Posterior vena cava (tissue), 2 donors: ENCODE measurements at places on chromosomes 5 and 9. TPM values are rescaled to one million over a fixed set of nuclear protein-coding genes. Genes with fewer than 3 reads are reported as not detected.
A peak's percentile ranks its signal among the peaks of the same experiment; 100 is the strongest.

The SLCO6A1 gene
- not detected for total RNA-seq

GRCh38 chr5:173029499-173029921 lies 26.6 kb upstream of the CREBRF start:
- DNase-seq = no peak

DNA sequence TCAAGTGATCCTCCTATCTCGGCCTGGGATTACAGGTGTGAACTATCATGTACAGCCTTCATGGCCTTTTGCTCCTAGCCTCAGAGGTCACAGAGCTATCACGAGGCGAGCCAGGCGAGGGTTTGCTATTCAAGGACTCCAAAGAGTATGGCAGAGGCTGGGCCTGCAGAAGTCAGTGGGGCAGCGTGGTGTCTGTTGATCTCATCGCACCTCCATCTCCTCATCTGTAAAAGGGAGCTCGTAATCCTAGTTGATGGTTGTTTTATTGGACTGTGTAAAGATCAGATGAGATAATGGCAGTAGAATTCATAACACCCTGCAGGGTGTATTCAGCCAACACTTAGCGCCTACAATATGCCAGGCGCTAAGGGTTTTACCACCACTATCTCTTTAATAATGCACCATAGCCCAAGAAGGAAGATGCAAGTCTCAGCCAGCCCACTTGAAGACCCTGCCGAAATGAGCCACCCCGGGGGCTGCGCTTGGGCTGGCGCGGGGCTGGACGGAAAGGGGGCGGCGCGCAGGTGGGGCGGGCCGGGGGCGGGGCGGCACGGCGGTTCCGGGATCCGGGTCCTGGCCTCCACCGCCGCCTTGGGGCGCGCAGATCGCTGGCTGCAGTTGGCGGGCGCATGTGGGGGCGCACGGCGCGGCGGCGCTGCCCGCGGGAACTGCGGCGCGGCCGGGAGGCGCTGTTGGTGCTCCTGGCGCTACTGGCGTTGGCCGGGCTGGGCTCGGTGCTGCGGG lies at the start of gene GALNT12:
TSS of gene GALNT12 (plus strand) at position 601 of the 744 bp plus-strand sequence. CDS start at position 630, 29 bp downstream.
- DNase-seq = no peak

GRCh38 chr5:71769287-71769686 lies 50.2 kb downstream of the CARTPT start:
- DNase-seq = no peak

The FBLL1 gene
- not detected for total RNA-seq

DNA sequence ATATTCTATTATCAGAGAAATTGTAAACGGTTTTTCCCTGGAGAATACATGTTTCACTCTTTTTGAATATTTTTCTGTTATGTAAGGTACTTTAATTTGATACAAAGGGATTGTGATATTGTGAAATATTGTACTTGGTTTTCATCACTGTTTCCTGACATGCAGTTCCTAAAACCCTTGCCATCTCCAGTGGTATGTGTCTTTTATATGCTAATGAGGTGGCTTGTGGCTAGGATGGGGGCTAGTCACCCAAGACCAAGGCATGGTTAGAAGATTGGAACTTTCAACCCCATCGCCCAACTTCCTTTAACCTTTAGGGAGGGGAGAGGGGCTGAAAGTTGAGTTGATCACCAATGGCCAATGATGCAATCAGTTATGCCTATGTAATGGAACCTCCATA lies 160.6 kb downstream of the TAF11L14 start:
- DNase-seq = no peak

DNA sequence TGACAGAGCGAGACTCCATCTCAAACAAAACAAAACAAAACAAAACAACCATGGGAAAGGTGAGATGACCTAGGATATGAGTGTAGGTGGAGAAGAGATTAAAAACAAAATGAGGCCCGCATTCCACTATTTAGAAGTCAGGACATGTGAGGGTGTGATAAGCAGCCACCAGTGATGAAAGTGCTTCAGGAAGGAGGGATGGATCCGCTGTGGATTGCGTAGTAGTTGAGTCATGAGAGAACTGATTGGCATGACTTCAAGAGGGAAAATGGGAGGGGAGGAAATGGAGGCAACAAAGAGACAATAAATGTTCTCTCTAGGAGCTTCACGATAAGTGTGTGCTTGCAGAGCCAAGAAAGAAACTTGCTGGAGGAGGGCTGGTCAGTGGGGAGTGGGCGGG lies 367.6 kb downstream of the ARL15 start:
- no peak for DNase-seq

DNA sequence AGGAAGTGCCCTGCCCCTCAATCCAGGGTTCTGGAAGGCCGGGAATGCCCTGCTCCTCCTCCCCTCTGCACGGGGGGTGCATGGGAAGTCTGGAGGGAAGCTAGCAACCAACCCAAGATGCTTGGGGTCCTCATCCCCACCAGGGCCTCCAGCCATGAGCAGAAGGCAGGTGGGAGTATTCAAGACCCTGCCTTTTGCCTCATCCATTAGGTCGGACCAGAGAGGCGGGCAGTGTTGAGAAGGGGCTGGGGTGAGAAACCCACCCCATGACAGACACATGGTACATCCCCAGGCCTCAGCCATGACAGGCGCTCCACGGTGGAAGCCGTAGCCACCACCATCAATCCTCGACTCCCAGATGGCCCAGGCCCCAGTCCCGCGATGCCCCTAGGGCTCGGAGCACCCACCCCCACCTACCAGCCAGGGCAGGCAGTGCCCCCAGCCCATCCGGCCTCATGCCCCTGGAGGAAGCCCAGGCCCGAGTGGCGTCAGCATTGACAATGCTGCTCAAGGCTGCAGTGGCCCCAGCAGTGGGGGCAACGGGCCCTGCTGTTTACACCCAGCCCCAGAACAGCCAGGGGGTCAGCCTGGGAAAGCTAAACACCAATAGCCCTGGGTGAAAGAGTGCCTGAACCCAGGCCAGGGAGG lies 8.6 kb downstream of the NR5A1 start:
- DNase-seq = no peak

The IRX1 gene
- total RNA-seq = not detected

The NPDC1 gene
- 129 TPM for total RNA-seq

GRCh38 chr5:81633471-81633870 lies 117.4 kb downstream of the SSBP2 start:
- DNase-seq = no peak

- DNase-seq = no peak
These were observed 61.9 kb downstream of the OXCT1 start for GRCh38 chr5:41808294-41808693.

DNA sequence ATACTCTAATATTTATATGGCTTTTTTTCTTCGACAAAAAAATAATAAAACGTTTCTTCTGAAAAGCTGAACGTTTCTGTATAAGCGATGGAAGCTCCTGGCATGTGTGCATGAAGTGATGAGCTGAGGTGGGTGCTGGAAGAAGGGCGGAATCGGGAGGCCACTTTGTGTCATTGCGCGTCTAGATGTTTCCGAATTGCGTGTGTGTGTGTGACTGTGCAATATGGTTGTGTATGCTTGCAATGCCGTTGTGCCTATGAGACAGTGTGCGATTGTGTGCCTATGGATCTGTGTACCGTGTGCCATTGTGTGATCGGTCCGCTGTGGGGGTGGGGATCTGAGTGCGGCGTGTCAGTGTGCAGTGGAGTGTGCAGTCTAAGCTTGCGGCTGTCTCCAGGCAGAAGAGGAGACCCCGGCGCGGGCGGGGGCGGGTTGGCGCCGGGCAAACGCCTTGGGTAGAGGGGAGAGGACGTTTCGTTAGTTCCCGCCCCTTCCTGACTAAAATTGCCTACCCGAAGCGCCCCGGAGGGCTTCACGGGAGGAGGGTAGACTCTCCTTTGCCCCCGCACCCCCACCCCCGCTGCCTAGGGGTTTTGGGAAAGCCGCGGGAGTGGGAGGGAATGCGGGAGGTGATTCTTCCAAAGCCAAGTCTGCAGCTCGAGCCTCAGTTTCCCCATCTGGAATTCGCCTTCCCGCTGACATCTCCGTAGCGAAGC lies 24.2 kb downstream of the PCDHGC5 start:
- DNase-seq = no peak

The PRUNE2 gene
- total RNA-seq = 357 TPM

The GABRA1 gene
- not detected for total RNA-seq

DNA sequence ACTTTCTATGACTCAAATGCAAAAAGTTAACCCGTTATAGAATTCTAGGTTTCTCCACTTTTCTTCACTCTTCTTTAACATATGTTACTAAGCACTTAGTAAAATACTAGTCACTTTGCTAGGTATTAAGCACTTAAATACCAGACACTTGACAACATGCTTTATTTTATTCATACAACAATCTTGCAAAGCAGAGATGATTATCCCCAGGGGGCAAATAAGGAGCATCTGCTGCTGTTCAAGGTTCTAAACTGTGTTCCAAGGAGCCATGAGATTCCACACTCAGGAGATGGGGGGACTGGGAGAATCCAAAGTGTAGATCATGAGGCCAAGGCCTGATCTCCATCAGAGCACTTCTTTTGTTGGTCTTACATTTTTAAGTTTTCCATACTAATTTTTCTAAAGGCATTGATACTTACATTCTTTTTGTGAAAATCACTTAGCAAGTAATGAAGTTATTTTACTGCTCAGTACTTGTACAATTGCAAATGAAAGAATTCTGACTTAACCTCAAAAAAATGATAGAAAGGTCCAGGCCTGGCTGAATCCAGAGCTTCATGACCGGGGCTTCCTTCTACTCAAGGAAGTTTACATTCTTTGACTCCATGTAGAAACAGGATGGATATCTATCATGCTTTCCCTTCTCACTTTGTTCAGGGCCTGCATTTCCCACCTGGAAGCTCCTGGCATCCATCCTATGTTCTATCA lies 504.4 kb upstream of the WWC1 start:
- no peak for DNase-seq

The DDX4 gene
- not detected for total RNA-seq

DNA sequence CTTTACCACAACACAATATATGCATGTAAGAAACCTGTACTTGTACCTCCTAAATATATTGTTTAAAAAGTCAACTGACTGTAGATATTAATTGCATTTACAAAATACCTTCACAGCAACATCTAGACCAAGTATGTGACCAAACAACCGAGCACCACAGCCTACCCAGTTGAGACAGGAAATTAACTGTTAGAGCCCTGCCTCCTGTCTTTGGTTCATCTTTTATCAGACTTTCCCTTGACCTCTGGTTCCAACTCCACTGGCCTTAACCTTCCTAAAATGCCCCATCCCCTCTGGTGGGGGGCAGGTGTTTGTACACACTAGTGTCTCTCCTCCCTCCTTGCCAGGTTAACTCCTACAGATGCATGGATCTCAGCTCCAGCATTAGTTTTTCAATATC lies 155.0 kb upstream of the PANK3 start:
- no peak for DNase-seq

The CORO2A gene
- total RNA-seq = 0.95 TPM

The HNRNPH1 gene
- total RNA-seq = 404 TPM

The BAAT gene
- total RNA-seq = 0.09 TPM

GRCh38 chr5:176573564-176574296 lies 24.6 kb downstream of the CDHR2 start:
- DNase-seq = peak; percentile 89

- DNase-seq = peak; percentile 92
These were observed 99.0 kb upstream of the SLC1A3 start for GRCh38 chr5:36507332-36507952.

- DNase-seq = no peak
These were observed 5.9 kb upstream of the CDH6 start for GRCh38 chr5:31187591-31187990.

- no peak for DNase-seq
These were observed 13.0 kb downstream of the CCNH start for GRCh38 chr5:87399720-87400119.

The EGFLAM gene
- 10.2 TPM for total RNA-seq

DNA sequence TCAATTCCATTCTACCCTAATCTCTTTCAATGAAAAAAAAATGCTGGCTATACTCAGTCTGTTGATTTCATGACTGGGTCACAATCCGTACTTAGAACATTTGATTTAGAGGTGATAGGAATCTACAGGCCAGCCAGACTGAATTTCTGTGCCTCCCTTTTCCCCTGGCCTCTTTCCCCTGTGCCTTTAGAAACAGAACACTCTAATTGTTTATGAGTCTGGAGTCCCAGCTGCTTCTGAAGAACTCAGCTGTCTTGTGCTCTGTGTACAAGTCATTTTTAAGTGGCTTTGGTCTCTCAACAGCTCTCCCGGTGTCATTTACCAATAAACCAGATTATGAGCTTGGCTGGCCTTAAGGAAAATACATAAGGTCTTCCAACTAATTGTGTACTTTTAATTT lies 94.1 kb upstream of the ITGA2 start:
- DNase-seq = no peak

The CENPK gene
- 2.6 TPM for total RNA-seq

DNA sequence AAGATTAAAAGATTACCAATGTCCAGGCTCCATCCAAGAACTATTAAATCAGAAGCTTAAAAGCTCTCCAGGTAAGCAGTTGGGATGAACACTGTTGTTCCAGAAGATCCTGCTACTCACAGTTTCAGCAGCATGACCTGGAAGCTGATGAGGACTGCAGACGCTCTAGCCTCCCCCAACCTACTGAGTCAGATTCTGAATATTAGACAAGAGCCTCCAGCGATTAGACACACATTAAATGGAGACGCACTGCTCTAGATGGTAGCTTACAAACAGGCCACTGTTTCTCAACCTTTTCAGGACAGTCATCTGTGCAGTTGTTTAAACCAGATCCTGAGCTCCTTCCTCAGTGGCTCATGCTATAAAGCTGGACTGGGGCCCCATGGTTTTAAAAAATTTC lies 54.3 kb downstream of the MTMR12 start:
- no peak for DNase-seq
